ENCODE measurements at places on chromosomes 1 and 21.

DNA sequence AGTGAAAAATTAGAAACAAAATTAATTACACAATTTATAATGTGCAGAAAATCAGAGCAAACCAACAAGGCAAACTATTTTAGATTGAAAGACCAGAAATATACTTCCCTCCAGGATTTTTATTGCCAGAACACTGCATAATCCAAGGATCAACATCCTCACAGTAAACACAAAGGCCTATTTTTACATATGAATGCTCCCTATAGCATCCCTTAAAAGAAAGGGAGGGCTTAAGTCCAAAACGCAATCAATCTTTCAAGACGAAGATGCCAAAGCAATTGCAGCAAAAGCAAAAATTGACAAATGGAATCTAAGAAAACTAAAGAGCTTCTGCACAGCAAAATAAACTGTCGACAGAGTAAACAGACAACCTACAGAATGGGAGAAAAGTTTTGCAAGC is 18.6 kb upstream of the CHIA start:
- no peak for DNase-seq

- DNase-seq: no peak
Measured at GRCh38 chr1:228087771-228088251, 5.3 kb downstream of the ARF1 start.

DNA sequence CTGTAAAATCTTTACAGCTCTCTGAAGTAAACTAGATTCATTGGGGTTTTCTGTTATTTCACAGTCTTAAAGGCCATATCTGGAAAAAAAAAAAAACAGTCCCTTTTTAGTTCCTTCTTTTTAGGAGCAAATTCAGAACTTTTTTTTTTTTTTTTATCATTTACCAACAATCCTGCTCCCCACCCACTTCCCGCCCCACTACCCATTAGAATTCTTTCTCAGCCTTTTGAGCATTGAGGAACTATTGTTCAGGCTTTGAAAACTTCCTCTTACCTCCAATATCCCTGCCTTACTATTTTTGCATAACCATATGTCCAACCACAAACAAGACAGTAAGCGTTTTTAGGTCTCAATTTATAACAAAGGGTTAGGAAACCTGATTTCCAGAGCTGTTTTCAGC is 330.1 kb downstream of the PLPP3 start:
- DNase-seq: no peak

DNA sequence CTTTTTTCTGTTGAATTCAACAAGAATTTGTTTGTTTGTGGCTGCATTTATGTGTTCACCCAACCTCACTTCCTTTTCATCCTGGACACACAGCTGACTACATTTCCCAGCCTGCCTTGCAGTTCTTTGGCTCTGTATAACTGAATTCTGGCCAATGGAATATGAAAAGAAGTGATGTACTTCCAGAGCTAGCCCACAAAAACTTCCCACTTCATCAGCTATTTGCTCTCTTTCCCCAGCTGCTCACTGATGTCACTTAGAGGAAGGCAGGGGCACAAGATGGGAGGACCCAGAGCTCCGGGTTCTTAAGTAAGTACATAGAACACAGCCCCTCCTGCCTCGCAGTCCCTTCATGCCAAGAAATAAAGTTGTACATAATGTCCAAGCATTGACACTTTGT is 235.0 kb upstream of the FGGY start:
- DNase-seq: no peak

DNA sequence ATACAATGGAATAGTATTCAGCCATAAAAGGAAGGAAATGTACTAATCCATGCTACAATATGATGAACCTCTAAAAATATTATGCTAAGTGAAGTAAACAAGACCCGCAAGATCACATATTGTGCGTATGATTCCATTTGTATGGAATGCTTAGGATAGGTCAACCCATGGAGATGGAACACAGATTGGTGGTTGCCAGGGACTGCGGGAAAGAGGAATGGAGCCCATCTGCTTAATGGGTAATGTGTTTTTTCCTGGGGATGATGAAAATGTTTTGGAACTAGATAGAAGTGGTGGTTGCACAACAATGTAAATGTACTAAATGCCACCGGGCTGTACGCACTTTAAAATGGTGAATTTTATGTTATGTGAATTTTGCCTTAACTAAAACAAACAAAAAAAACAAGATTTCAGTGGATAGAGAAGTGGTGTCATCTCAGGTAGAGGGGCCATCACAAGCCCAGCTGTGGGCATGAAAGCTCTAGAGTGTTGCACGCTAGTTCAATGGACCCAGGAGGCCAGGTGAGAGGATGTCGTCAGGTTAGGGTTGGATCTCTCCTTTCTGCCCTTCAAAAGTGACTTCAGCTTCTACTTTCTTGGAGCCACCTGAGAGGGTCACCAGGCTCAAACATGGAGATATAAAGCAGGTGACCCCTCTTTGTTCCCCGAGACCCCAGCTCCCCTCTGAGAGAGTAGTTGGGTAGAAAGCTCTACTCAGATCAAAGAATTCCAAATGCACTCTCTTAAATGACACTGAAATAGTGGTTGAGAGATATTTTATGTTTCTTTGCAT is 2.5 kb downstream of the C1orf115 start:
- no peak for DNase-seq

GRCh38 chr1:201902198-201902597 is 13.5 kb downstream of the SHISA4 start:
- DNase-seq: no peak

DNA sequence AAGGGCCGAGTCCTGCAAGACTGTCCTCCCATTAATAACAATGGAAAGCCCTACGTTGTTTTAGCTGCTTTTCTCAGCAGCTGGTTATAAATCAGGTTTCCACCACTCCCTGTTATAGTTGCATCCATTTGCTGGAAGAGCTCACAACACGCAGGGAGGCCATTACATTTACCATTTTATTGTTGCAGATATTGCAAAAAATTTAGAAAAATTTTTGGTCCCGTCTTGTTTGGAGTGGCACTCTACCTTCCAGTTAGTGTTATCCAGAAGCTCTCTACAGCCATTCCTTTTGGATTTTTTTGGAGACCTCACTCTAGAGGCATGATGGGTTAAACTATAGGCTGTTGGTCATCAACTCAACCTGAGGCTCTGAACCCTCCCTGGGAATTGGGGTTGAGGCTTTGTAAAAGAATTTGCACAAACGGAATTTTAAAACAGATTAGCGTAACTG is 1532.1 kb upstream of the TPTE start:
- DNase-seq: peak; percentile 63

DNA sequence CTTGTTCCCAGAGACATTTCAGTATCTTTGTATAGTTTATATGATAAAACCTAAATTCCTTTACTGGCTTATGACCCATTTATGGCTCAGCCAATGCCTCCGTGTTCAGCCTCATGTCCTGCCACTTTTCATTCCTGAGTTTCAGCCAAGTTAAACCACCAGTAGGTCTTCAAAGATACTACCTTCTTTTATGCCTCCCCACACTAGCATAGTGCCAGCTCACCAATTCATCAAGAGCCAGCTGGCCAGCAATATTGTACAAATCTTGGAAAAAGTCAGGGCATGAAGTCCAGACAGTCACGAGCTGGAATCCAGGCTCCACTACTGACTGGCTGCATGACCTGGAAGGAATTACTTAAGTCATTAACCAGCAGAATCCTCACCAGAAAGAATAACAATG is 446.0 kb downstream of the GPATCH2 start:
- DNase-seq: no peak

- no peak for DNase-seq
Measured at GRCh38 chr1:15345705-15346345, 63.9 kb upstream of the EFHD2 start.

GRCh38 chr1:10051656-10052055 is 18.9 kb downstream of the UBE4B start:
- no peak for DNase-seq

GRCh38 chr1:50208315-50208714 is 99.6 kb downstream of the ELAVL4 start:
- no peak for DNase-seq

GRCh38 chr1:232426801-232427200 is 203.1 kb downstream of the SIPA1L2 start:
- no peak for DNase-seq

DNA sequence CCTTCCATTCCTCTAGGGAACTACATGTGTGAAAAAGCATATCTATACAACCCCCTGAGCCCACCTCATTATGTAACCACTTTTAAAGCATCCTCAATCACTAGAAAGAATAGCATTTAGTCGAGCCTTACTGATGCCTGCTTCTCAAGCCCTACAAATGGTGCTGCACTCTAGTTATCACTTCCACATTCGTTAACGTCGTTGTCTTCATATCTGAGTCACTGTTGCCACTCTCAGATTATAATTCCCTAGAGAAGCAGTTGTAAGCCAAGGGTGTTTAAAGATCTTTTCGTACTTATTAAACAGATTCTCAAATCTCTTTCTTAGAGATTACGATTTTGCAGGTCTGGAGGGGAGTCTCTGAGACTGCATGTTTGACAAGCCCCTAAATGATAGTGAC is 16.5 kb downstream of the ATP1B1 start:
- no peak for DNase-seq

- no peak for DNase-seq
Measured at GRCh38 chr1:190444464-190444863, 33.2 kb downstream of the BRINP3 start.

DNA sequence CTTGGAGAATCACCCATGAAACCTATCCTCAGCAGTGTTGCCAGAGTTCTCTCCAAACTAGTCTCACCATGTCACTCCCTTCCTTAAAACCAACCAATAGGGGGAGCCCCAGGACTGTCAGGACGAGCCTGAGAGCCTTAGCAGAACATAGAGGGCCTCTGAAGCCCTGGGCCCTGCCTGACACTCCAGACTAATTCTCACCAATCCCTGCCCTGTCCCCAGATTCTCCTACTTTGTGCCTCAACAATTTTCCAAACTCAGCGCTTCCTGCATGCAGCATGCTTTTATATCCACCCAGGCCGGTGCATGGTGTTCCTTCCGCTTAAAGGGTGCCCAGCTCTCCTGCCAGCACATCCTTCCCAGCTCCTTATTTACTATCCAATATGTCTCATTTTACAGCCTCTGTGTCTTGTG is 42.7 kb downstream of the HSD3B1 start:
- peak; percentile 77 for DNase-seq

DNA sequence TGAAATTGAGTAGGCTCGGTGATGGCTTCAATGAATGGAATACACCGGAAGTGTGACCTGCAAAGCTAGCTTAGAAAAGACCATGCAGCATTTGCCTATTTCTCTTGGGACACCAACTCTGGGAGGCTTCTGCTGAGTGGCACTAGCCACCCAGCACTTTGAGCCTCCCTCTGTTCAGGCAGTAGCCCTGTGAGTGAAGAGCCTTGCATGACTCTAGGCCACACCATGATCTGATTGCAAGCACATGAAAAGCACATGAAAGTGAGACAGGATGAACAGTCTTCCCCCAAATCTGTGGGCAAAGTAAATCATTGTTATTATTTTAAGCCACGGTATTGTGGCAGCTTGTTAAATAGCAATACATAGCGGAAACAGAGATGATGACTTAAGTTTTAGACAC is 2.8 kb downstream of the CD48 start:
- no peak for DNase-seq

- no peak for DNase-seq
Measured at GRCh38 chr1:184806296-184806721, 51.7 kb upstream of the EDEM3 start.

GRCh38 chr1:94230920-94231319 is 6.5 kb downstream of the ARHGAP29 start:
- no peak for DNase-seq

DNA sequence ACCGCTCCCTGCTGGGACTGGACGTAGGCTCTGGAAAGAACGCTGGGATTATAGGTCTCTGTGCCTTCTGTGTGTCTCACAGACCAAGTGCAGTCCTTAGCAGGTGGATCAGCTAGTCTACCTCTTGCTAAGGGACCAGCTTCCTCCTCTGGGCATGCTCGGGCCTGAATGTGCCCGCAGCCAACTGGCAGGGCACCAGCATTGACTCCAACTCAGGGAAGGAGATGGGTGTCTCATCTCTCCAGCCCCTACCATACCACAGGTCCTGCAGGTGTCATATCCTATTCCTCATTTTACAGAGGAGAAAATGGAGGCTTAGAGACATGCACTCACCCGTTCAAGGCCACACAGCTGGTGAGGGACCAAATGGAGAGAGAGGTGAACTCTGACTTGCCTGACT is 340.2 kb downstream of the PTPRU start:
- no peak for DNase-seq

- DNase-seq: peak; percentile 72
Measured at GRCh38 chr1:27724961-27725373, 794 bp upstream of the FAM76A start.

DNA sequence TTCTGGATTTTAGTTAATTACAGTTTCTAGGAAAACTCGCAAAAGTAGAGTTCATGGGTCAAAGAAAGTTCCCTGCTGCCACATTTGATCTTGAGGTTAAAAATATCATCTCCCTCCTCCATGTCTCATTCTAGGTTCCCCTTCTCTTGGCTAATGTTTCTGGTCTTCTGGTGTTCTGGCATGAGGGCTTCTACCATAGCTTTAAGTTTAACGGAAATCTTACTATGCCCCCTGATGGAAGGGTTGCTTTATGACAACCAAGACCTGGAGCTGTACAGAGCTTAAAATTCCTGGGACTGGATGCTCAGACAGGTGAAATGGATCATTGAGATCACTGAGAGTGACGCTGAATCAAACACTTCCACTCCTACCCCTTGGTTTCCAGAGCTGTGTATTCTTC is 1881.7 kb downstream of the MRPL39 start:
- no peak for DNase-seq

DNA sequence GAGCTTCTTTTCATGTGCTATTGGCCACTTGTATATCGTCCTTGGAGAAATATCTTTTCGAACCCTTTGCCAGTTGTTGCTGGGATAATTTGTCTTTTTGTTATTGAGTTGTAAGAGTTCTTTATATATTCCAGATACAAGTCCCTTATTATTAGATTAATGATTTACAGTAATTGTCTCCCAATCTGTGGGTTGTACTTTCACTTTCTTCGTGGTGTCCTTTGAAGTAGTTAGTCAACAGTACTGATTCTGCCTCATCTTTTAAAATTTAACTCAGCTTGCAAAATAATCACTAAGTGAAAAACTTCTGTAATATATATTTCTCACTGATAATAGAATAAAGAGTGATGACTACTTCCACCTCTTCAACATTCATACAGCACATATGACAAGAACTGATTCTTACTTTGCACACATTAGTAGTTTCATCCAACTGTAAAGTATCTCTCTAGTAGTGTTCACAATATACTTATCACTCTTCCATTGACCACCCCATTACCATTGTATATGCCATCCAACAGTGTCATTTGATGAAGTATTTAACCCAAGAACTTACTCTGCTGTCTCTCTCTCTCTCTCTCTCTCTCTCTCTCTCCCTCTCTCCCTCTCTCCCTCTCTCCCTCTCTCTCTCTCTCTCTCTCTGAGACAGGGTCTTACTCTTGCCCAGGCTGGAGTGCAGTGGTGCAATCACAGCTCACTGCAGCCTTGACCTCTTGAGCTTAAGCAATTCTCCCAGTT is 104.2 kb upstream of the DMRTA2 start:
- no peak for DNase-seq

Data from NCI-H2227 treated with DMSO at 0.1 percent for 48 hours (cell line).